ENCODE measurements at places on chromosomes 5 and 9.

DNA sequence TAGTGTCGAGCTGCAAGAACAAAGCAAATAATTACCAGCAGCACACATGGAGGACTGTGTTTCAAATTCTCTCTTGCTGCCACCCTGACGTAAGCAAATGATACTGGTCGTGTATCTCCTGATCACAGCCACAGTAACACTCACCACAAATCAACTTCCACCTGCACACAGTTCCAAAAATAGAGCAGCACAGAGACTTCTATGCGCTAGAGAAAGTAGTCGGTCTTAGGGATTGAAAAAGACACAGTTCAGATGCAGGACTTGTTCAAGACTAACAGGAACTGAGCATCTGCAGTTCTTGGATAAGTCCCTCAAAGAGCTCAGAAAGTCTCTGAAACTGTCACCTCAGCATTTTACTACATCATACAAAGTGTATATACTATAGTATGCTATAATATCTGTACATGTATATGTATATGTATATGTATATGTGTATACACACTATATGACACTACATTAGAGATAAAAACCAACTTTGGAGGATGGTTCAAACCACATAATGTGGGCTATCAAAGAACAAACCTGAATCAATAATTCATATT, 279.0 kb downstream of the GLIS3 start:
- no peaks in the 10 kb centered on the region for H3K4me1 ChIP-seq
- H3K27me3 ChIP-seq = no peaks in the 10 kb centered on the region
- no peak for DNase-seq
- H3K4me3 ChIP-seq = no peak overlapping the region
- H3K36me3 ChIP-seq = no peaks in the 10 kb centered on the region
- no peak overlapping the region for H3K27ac ChIP-seq

- DNase-seq = no peak
- no peaks in the 10 kb centered on the region for H3K27me3 ChIP-seq
- H3K4me1 ChIP-seq = no peaks in the 10 kb centered on the region
- H3K27ac ChIP-seq = no peak overlapping the region
- H3K36me3 ChIP-seq = no peaks in the 10 kb centered on the region
Measured at GRCh38 chr9:135348788-135349150, 130.8 kb upstream of the PPP1R26 start.

DNA sequence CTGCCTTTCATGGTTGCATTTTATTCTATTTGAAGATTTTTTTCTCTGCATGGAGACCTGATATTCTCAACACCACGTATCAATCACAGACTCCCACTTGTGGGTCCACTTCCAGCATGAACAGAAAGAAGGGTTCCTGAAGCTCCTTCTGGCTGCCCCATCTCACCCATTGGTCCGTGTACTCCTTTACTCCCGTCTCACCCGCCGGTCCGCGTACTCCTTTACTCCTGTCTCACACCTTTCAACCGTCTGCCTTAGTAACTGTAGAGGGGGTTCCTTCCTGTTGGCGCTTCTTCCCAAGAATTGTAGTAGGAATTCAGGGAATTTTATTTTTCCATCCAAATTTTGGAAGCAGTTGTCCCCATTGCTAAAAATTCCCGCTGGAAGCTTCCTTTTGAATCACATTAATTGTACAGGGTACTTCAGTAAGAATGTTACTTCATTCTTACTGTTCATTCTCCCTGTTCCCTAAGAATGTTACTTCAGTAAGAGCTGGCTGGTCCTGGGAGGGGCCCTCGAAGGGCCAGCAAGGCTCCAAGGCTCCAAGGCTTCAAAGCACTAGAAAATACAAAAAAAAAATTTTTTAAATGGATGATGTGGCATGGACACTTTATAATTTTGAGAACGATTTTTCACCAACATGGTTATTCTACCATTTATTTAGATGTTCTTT, 3.9 kb upstream of the LPCAT1 start:
- peaks cover 9% of the 10 kb centered on the region for H3K4me1 ChIP-seq
- H3K4me3 ChIP-seq = no peak overlapping the region
- H3K36me3 ChIP-seq = no peaks in the 10 kb centered on the region
- H3K27me3 ChIP-seq = no peaks in the 10 kb centered on the region
- no peak for DNase-seq

- peak overlapping the region; percentile 90 for H3K27ac ChIP-seq
- peaks cover 49% of the 10 kb centered on the region for H3K4me1 ChIP-seq
- H3K4me3 ChIP-seq = peak overlapping the region; percentile 86
- H3K36me3 ChIP-seq = peaks cover 16% of the 10 kb centered on the region
Measured at GRCh38 chr5:140690376-140690932, 716 bp downstream of the HARS1 start.

GRCh38 chr5:51821697-51822096, 438.4 kb downstream of the ISL1 start:
- H3K4me3 ChIP-seq = no peak overlapping the region
- DNase-seq = no peak
- H3K27ac ChIP-seq = no peak overlapping the region
- H3K4me1 ChIP-seq = no peaks in the 10 kb centered on the region

GRCh38 chr9:107698779-107699178, 209.2 kb upstream of the KLF4 start:
- DNase-seq = no peak
- no peaks in the 10 kb centered on the region for H3K27me3 ChIP-seq
- H3K4me1 ChIP-seq = no peaks in the 10 kb centered on the region
- H3K4me3 ChIP-seq = no peak overlapping the region

GRCh38 chr9:95060234-95060633, 257.3 kb downstream of the FANCC start:
- H3K27me3 ChIP-seq = no peaks in the 10 kb centered on the region
- peak overlapping the region; percentile 85 for H3K27ac ChIP-seq
- no peaks in the 10 kb centered on the region for H3K36me3 ChIP-seq
- no peak for DNase-seq
- H3K4me1 ChIP-seq = peaks cover 95% of the 10 kb centered on the region
- H3K4me3 ChIP-seq = peak overlapping the region; percentile 80
